ENCODE measurements at places on chromosomes 2 and 18.

GRCh38 chr2:240619506-240620148 lies 5.7 kb upstream of the GPR35 start:
- peak; percentile 61 for DNase-seq

GRCh38 chr2:203418271-203418670 lies 90.1 kb downstream of the ABI2 start:
- DNase-seq: no peak

- no peak for DNase-seq
Observed at GRCh38 chr2:8376603-8377410, 305.0 kb upstream of the ID2 start.

GRCh38 chr2:199457147-199458008 lies at the start of gene SATB2:
SATB2 (minus strand) TSS chr2:199457939; CDS start chr2:199456037, 1,902 bp downstream.
- peak; percentile 34 for DNase-seq

DNA sequence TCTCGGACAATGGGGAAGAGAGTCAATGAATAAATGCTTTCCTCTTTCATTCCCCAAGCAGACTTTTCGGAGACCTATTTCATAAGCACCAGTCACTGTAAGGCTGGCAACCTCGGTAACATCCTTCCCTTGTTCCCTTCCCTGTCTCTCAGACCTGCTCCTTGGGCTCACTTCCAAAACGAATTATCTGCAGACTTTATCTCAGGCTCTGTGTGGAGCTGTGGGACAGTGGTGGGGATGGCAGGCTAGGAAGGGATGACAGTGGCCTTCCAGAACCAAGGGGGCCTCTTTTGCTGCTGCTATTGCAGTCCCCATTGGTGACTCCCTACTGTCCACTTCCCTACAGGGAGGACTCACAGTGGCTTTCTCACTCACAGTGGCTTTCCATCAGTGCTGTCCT lies 185.6 kb upstream of the MEX3C start:
- DNase-seq: no peak
